ENCODE measurements at places on chromosomes 7 and 10.
A peak's percentile ranks its signal among the peaks of the same experiment; 100 is the strongest.

- DNase-seq, result no peak
These were observed 731.4 kb upstream of the POT1 start for GRCh38 chr7:125661006-125661405.

DNA sequence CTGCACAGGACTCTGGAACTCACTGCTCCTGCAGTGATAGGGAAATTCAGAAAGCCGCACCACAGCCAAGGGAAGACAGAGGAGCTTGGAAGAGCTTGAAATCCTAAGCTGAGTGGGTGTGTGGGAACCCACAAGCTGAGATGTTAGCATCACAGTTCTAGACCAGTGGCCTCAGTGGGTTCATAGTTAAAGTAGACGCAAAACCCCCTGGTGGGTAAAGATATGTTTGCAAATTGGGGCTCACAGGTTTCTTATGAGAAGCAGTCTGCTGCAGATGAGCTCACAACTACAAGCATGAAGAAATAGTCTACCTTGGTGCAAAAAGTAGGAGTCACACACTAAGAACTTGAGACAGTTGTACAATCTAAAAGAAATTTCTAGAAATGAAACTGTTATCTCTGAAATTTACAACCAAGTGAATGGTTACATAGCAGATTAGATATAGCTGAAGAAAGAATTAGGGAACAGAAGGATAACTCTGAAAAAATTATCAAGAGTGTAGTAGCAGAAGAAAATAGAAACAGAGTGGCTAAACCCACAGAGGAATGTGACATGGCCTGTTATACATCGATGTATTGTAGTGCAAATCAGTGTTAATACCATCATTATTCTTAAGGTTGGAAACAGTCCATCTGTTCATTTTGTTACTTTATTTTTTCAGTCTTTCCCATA, 77.2 kb downstream of the DYNC2I1 start:
- no peak for DNase-seq

GRCh38 chr7:1857487-1858421, 187.7 kb downstream of the ELFN1 start:
- DNase-seq, result no peak

GRCh38 chr10:74419958-74420375, 268.9 kb downstream of the ADK start:
- no peak for DNase-seq

- DNase-seq, result no peak
These were observed 156.2 kb upstream of the ZMIZ1 start for GRCh38 chr10:78912361-78913218.

DNA sequence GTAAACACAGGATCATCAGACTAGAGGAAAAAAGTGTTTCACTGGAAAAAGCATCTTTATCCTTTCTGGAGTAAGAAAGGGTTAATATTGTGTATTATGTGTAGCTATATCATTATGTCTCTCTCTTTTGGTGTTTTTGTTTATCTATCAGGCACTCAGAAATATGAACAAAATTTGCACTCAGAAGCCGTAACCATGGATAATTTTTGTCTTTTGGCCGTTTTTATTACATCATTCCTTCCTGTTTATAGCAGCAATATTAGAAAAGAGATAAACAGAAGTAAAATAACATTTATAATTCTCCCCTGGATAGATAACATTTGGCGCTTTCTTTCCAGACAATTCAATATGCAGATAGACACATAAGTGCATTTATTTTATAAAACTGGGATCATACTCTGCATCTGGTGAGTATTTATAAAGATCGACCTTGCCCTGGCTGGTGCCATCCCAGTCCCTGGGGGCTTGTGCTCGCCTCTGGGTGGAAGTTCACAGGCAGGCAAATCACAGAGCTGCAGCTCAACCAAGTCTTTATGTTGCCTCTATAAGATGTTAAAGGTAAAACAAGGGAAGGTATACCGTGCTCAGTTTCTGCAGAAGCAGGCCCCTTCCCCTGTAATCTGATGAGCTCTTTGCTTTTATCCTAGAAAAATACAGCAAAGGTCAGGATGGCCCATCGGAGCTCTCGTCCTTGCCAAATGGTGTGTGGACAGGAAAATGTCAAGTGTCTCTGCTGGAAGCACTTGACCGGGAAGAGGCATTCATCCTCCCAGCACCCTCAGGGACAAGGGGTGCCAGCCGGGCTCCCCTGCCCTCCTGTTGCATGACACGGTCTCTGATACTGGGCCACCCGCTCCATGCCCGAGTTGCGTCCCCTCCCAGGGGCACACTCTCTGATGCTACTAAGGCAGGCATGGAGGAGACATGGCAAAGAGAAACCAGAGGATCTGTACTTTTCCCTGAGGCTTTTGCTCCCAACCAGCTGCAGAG, 43.9 kb downstream of the PYROXD2 start:
- no peak for DNase-seq

DNA sequence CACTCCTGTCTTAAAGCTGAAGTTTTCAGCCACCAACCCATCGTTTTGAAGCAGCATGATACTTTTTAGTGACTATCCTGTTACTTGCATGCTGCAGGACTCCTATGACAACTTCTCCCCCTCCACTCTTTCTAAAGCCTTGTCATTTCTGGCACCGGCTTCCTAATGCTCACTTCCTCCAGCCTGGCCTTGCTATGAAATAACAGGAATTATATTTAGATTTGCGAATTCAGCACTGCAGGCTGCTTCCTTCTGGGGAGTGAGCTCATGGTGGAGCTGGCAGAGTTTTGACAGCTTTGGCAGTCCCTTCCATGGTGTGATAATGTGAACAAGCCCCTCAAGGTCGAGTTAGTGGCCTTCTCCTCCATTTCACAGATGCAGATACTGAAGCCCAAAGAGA, 13.4 kb downstream of the BLNK start:
- DNase-seq, result no peak

DNA sequence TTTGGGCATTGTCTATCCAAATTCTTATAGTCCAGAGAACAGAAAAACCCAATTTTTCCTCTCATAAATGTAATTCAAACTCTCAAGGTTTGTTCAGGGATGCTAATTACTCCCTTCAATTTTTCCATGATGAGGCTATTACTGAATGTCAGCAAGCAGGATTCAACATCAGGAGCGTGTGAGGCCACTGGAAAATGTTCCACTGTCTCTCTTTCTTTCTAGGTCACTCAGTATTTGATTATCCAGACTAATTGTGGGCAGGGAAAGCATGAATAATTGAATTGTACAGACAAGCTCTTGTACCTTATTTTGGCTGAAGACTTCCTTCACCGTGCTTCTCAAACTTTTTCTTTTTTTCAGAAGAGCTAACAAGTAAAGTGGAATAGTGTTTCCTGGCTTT, 30.7 kb downstream of the THNSL1 start:
- no peak for DNase-seq

- DNase-seq, result no peak
These were observed 187.4 kb downstream of the CUX1 start for GRCh38 chr7:102004848-102005247.

- DNase-seq, result no peak
These were observed 171.7 kb downstream of the FAM107B start for GRCh38 chr10:14602807-14603533.

- no peak for DNase-seq
These were observed 258.3 kb downstream of the SNX13 start for GRCh38 chr7:17681965-17682364.

GRCh38 chr7:79284211-79284610, 169.3 kb downstream of the MAGI2 start:
- DNase-seq, result no peak

DNA sequence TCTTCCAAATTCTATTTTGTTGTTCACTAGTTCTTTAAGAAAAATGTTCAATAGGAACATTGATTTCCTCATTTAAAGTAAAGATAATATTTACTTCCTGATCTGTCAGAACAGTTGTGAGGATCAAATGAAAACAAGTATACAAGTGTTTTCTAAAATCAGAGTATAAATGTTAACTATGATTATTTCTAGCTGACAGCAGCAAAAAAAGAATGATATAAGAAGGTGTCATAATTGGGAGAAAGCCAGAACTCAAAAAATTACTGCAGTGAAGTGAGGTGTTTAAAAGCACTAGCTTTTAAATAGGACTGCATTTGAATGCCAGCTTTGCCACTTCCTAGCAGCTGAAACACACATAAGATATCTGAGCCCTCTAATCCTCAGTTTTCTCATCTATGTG, 283.3 kb downstream of the RNLS start:
- DNase-seq, result no peak

GRCh38 chr7:114851406-114852061, 70.4 kb upstream of the MDFIC start:
- DNase-seq, result no peak

- no peak for DNase-seq
These were observed 127.6 kb downstream of the NEBL start for GRCh38 chr10:20769481-20769880.

DNA sequence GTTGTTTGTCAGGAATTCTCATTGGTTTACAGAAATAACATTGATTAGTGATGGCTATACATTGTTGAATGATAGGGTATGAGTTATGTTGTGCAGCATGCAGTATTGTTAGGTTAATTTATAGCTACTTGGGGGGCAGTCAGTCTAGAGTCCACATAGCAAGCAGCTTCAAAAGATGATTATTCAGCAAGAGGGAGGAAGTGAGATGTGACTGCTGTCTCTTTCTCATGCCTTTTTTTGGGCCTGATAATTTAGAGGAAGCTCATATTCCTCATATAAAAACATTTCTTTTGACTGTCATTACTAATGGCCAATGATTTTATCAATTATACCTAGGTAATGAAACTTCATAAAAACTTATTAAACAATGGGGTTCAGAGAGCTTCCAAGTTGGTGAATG, 3.4 kb upstream of the TBRG4 start:
- no peak for DNase-seq

DNA sequence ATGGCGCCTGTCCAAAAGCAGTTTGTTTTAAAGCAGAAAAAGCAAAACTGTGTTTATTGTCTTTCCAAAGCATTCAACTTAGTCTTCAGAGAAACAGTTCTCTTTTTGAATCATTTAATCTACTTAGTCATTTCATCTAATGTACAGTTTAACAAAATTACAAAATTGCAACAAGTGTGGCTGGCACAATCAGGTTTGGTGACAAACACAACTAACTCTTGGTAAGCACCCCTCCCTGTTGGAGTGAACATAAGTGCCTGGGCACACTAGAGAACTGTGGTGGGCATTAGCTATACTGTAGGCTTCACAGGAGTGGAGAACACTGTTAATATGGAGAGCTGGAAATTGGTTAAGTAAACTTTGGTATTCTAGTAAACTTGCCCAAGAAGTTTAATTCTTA, 6.9 kb downstream of the CREM start:
- DNase-seq, result no peak

DNA sequence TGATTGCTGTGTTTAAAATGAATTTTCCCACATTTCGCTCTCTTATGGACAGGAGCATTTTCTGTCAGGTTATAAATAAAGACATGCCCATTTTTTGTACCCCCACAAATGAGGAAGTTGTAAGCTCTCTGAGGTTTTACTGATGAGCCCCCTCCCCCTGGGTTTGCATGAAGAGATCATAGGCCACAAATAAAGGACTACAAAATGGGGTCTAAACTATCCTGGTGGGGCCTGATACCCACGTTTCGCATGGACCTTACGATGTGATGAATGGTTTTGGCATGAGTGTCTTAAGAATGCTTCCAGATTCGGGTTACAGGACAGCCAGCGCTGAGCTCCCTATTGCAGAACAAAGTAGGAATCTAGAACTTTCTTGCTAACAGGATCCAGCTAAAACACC, 5.8 kb downstream of the IKZF1 start:
- DNase-seq, result no peak

DNA sequence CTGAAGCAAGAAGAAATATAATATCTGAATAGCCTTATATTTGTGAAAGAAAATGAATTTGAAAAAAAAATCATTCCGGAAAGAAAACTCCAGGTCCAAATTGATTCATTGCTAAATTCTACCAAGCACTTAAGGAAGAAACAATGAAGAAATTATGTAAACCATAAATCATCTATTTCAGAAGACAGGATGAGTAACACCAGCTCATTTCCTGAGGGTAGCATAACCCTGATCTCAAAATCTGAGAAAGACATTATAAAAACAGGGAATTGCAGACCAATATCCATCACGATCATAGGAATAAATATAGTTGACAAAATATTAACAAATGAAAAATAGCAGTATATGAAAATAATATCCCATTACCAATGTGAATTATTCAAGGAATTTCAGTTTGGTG, 70.1 kb upstream of the RAB18 start:
- no peak for DNase-seq

- DNase-seq, result no peak
These were observed 7.1 kb upstream of the COL17A1 start for GRCh38 chr10:104092749-104093148.

DNA sequence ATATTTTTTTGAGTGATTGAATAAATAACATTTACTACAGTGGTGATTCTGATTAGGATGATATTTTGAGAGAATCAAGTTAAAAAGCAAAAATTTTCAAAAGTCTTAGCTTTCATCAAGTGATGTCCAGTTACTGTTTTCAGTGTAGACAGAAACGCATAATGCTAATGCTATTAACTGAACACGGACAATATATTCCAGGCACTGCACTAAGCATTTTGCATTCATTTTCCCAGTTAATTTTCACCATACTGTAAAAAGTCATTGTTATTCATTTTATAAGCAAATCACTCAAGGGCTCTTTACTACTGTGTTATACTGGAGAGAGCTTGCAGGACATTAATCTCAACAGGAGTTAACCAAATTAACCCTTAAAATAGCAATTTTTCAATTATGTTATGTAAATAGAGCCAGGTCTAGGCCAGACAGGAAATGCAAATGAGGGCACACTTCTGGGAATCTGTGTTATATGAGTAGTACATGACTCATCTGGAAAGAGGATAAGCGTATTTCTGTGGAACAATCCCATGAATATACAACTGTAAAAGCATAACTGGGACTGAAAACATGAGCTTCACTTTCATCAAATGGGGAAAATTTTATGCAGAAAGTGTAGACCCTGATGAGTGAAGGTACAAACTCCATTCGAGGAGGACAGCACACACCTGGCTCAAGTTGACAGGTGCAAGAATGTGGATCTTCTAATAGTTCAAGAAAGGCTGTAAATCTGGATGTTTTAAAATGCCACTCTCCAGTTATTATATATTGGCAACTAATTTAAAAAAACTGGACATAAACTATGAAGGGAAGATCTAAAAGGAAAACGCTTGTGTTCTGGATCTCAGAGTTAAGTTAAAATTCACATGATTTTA, 75.4 kb downstream of the ANK3 start:
- no peak for DNase-seq

GRCh38 chr10:103054621-103055020, 136.5 kb downstream of the CNNM2 start:
- DNase-seq, result no peak

- no peak for DNase-seq
These were observed 662 bp downstream of the NRCAM start for GRCh38 chr7:108455551-108455997.

- DNase-seq, result no peak
These were observed 15.0 kb downstream of the PRKAR2B start for GRCh38 chr7:107059468-107059867.

- no peak for DNase-seq
These were observed 8.6 kb downstream of the LIPA start for GRCh38 chr10:89242840-89243568.

GRCh38 chr10:118311505-118311904, 30.6 kb downstream of the FAM204A start:
- no peak for DNase-seq

- no peak for DNase-seq
These were observed 14.7 kb downstream of the KCNMA1 start for GRCh38 chr10:77622889-77623291.

- peak; percentile 23 for DNase-seq
These were observed 488 bp downstream of the EIF4H start for GRCh38 chr7:74174606-74175082.

- no peak for DNase-seq
These were observed 9.5 kb upstream of the SUN1 start for GRCh38 chr7:822692-823276.
